ENCODE measurements at places on chromosomes 5 and 9. TPM values are rescaled to one million over a fixed set of nuclear protein-coding genes. Genes with fewer than 3 reads are reported as not detected.
A peak's percentile ranks its signal among the peaks of the same experiment; 100 is the strongest.

GDNF gene
- total RNA-seq, result 0.54 TPM

HTR1A gene
- total RNA-seq, result not detected

RNF44 gene
- 3.1 TPM for total RNA-seq

- DNase-seq, result peak; percentile 16
Observed at GRCh38 chr5:177089127-177089526, 2.4 kb downstream of the FGFR4 start.

DNA sequence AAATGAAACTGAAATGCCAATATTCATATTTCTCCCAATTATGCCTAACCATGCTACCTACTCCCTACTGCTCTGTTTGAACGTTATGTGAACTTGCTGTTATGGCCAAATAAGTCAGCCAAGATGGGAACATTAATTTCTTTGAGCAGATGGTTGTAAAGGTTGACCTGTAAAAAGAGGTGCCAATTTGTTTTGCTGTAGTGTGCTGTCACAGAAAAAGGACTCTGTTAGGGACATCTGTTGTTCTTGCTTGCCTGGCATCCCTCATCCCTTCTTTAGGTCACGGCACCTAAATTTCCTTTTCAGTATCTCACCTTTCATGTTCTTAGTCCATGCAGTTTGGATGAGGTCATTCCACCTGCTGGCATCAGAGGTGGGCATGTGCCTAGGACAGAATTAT is 35.4 kb downstream of the GDNF start:
- DNase-seq, result no peak

GRCh38 chr9:123302348-123303214 is 34.2 kb upstream of the STRBP start:
- DNase-seq, result no peak
